ENCODE measurements at places on chromosomes 1 and 21.

- no peak for DNase-seq
These were observed 221.1 kb downstream of the LMO4 start for GRCh38 chr1:87549738-87550137.

GRCh38 chr1:225655509-225656258 lies 2.8 kb upstream of the ENAH start:
- no peak for DNase-seq

DNA sequence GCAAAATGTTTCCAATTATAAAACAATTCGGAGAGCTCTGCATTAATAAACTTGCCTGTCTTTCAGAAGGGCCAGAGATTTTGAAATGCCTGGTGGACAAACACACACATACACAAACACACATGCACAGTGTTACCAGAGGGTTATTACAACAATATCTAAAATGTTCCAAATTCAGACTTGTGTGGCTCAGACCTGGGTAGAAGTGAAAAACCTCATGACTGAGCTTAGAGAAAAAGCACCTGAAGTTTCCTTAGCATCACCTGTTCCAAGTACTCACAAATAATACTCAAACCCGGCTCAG lies 247.9 kb downstream of the FOXD2 start:
- DNase-seq: no peak

DNA sequence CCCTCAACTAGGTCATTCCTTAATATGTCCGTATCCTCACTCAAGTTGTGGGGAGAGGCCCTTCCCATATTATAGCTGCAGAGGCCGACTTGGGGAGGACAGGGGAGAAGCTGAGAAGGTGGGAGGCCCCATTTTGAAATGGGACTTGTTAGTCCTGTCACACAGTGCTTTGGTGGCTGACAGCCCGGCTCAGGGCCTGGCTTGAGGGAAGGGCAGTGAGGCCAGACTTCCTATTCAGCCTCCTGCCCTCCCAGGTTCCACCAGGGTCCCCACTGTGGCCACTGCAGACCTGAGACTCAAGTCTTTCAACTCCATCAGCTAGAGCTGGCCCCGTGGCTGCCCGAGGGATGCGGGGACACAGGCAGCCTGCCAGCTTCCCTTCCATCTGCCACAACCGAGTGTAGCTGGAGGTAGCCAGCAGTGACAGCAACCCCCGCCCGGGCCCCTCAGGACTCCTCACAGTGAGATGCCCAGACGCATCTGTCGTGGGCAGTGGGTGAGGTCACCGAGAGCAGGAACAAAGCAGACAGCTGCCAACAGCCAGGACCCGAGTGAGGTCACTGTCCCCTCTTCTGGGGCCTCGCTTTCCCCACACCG lies 36.9 kb downstream of the SIM2 start:
- no peak for DNase-seq

- DNase-seq: no peak
These were observed 13.4 kb downstream of the PLEKHO1 start for GRCh38 chr1:150162862-150163706.

DNA sequence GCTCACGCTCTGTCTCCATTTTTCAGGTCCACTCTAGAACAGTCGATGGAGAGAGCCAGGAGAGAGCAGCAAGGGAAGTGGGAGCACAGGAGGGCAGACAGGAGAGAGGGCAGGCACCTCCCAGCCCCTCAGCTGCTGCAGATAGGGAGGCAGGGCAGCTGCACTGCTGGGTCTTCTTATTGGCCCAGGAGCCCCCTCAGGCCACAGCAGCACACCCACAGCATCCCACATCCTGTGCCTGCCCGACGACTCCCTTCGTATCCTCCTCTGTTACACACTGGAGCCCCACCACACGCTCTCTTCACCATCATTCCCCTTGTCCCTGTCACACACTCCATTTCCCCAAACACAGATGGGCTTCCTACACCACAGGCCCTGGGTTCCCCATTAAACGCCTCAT lies 13.7 kb upstream of the ARTN start:
- DNase-seq: no peak

DNA sequence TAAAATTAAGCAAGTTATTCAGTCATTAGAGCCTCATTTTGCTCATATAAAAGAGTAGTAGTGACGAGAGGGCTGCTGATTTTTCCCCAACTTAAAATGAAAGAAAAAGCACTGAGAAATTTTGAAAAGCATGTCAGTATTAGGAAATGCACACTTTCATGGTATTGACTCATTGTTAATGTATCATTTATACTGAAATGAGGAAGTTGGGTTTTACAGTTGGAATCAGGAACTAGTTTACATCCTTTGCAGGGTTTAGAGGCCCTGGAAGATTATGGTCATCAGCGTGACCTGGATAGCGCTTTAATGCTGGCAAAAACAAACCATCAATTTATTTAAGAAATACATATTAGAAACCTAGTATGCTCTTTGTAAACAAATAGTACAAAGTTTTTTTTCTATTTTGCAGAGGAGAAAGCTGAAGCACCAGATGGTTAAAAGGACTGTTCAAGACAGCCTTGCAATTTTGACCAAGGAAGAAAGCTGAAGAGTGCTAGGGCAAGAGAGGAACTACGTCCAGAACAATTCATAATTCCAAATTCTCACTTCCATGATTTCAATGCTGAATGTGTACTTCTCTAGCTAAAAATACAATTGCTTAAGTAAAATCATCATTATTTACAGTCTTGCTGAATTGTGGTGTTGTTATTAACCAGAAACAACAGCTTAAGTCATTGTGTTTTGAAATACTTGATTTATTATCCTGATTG lies 94.8 kb upstream of the SGIP1 start:
- DNase-seq: peak; percentile 18

GRCh38 chr1:53328009-53328461 lies at the start of gene LRP8:
LRP8 (minus strand) TSS chr1:53328070; CDS start chr1:53327912, 158 bp downstream.
- DNase-seq: peak; percentile 63

DNA sequence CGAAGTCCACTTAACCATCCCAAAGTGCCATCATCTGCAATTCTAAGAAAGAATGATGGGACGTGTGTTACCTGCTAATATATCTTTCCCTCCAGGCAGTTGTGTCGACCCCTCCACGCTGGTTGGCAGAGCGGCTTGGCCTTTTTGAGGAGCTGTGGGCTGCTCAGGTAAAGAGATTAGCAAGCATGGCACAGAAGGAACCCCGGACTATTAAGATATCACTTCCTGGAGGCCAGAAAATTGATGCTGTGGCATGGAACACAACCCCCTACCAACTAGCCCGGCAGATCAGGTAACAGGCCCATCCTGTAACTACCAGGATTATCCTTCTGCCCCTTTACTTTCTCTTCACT lies 520 bp downstream of the TARS2 start:
- DNase-seq: no peak

- DNase-seq: peak; percentile 69
These were observed 1.1 kb downstream of the RALGPS2 start for GRCh38 chr1:178726087-178726517.

- no peak for DNase-seq
These were observed 46.9 kb downstream of the ARHGEF10L start for GRCh38 chr1:17586172-17586964.

DNA sequence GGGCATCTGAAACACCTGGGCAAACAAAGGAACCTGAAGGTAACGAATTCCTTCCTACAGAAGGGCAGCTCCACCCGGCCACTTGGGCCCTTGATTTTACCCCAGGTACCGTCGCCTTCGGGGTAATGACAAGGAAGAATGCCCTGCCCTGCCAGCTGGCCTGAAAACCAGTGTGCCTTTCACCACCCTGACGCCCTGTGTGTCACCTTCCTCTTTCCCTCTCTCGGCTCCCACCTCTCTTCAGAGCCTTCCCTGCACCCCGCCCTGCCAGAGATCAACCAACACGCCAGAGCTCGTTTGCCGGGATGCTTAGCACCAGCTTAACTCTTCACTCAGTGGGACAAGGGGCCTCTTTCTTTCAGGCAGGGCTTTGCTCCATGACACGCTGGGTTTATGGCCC lies 86.0 kb downstream of the SIM2 start:
- no peak for DNase-seq

- DNase-seq: no peak
These were observed 64.8 kb downstream of the FAM163A start for GRCh38 chr1:179807691-179808485.

DNA sequence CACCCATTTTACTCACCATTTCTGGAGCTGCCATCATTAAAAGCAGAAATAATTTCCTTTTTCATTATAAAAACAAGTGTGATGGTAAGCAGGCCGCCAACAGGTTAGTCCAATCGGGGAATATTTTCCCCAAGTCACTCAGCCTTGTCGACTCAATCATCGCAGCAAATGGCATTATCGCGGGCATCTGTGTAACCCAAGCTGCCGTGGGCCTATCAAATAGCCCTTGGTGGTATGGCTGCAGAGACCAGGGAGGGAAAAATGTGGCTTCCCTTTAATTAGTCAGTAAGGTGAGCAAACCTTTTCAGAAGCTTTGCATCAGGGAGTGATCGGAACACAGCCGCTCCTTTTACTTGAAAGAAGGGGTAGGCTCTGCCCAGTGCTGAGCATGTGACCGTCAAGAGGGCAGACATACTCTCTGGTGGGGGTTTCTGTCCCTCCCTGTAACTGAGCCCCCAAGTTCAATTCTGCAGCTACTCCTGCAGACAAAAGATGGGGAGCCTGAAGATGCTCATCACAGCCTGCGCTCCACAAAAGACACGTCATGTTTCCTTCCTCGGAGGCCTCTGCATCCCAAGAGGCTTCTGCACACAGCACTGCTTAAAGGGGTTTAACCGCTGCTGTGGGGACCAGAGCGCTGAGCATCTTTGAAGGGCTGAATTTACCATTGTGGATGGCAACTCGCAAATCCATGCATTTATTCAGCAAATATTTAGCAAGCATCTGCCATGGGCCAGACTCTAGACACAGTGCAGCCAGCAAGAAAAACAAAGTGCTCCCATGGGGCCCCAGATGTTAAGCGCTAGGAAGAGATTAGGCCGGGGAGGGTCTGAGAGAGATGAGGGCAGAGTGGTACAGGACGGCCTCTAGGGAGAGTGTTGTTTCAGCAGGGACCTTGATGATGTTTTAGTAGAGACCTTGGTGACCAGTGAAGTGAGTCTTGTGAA lies 1.2 kb upstream of the TMPRSS3 start:
- DNase-seq: no peak

GRCh38 chr1:38561725-38562124 lies 297.8 kb downstream of the RRAGC start:
- no peak for DNase-seq

DNA sequence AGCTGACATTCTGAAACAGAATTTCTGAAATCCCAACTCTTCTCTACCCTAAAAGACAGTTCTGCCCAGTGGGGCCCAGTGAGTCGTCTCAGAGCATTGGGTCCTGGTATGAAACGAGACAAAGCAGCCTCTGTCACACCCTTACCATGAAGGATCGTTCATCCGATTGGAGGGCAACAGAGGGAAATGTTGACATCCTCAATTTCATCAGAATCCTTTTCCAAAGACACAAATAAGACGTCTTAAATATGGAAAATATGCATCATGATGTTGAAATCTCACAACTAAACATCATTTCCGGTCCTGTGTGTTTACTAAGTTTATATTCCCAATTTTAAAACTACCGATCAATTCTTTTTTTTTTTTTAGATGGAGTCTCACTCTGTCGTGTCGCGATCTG lies 112.1 kb upstream of the SLC45A1 start:
- DNase-seq: no peak

- DNase-seq: no peak
These were observed 258.5 kb downstream of the BACH1 start for GRCh38 chr21:29557200-29557599.

DNA sequence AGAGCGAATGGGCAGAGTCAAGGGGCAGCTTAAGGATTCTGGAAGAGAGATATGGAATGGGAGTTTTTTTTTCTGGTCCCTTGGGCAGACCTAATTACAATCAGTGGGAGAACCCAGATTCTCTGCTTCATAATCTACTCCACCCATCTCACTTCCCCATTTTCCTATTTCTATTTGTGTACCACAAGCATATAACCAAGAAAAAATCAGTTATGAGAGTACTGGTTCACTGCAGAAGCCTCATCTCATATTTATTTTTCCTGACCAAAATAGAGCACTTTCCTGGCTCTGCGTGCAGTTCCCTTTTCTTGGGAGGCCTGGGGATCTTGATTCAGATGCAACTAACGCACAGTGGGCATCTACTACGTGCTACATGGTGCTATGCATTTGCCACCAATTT lies 82.2 kb upstream of the SLFNL1 start:
- DNase-seq: no peak

DNA sequence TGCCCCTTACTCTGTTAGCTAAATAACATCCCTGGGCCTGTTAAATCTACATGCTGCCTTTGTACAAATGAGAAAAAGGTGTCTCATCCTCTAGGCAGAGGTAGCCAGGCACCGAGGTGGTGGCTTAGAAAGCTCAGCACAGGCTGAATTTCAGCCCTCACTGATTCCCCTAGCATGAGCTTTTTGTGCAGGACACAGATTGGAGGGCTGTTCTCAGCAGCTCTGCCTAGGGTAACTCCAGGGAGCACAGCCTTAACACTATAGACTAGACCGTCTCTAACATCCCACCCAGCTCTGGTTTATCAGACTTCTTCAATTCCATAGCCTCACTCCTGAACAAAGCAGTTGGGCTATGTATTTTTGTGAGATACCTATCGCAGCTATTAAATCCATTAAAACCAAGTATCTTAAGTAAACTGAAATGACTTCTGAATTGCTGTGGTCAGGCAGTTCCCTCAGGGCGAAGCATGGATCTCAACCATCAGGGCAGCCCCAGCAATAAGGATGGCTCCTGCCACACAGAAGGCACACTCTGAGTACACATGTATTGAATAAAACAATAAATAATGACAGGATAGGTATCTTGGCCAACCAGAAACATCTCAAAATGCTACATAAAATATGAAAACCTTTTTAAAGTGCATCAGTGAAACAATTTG lies 14.8 kb downstream of the S100A6 start:
- no peak for DNase-seq

GRCh38 chr1:26015358-26015757 lies 6.2 kb upstream of the EXTL1 start:
- DNase-seq: no peak

DNA sequence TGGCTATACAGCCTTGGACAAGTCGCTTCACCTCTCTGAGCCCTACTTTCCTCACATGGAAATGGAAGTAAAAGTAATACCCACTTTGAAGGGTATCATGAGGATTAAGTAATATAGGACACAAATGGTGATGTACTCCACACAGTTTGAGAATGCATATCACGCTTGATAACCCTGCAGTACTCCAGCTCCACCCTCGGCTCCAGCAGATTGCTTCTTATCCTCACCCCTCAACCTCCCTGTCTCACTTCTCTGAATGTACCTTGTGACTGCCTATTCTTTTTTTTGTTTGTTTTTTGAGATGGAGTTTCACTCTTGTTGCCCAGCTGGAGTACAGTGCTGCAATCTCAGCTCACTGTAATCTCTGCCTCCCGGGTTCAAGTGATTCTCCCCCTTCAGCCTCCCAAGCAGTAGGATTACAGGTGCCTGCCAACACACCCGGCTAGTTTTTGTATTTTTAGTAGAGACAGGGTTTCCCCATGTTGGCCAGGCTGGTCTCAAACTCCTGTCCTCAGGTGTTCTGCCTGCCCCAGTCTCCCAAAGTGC lies 55.5 kb downstream of the LDLRAD2 start:
- no peak for DNase-seq

All from CD4-positive, alpha-beta T cell treated with Interleukin-4 for 4 hours (primary cell).